ENCODE measurements at places on chromosomes 12 and 14. TPM values are rescaled to one million over a fixed set of nuclear protein-coding genes. Genes with fewer than 3 reads are reported as not detected.

HOXC4 gene
- 3.3 TPM for total RNA-seq

TCL1B gene
- not detected for total RNA-seq

NANOG gene
- under 0.01 TPM for total RNA-seq

GALNT16 gene
- total RNA-seq, result 4.1 TPM

- no peak for DNase-seq
- H3K4me3 ChIP-seq, result no peak overlapping the region
- no peaks in the 10 kb centered on the region for H3K36me3 ChIP-seq
These were observed 21.7 kb upstream of the VRTN start for GRCh38 chr14:74326369-74327152.

DNA sequence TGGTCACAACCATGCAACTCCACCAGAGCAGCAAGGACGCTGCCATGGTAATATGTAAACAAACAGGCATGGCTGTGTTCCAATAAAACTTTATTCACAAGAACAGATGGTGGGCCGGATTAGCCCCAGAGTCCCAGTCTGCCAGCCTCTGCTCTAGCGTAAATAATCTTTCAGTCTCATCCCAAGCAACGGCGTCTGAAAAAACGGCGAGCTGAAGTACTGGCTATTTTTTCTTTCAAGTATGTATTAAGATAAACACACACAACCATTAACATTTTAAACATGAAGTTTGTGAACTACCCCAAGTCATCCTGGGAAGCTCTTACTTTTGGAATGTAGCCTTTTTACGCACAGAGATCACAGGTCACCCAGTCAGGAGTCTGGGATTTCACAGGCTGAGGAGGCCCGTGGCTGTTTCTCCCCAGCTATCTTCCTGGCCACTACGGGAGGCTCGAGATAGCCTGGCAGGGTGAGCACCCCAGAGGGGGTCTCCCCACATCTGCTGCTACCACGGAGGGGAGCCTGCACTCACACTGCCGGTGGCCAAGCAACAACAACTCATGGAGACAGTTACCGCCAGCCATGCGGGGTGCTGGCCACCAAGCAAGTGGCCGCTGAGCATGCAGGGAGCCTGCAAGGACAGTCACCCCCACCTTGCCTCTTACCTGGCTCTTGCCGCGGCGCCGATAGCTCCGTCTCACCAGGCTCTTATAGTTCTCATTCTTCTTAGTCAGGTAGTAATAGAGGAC, 124.6 kb downstream of the RFLNA start:
- H3K4me3 ChIP-seq, result no peak overlapping the region
- H3K4me1 ChIP-seq, result peaks cover 16% of the 10 kb centered on the region
- peaks cover 25% of the 10 kb centered on the region for H3K36me3 ChIP-seq
- no peak overlapping the region for H3K27ac ChIP-seq
- DNase-seq, result no peak

- no peak for DNase-seq
- H3K4me1 ChIP-seq, result peaks cover 30% of the 10 kb centered on the region
- no peaks in the 10 kb centered on the region for H3K36me3 ChIP-seq
- H3K4me3 ChIP-seq, result no peak overlapping the region
- peak overlapping the region; percentile 63 for H3K27ac ChIP-seq
These were observed 143.0 kb downstream of the EMP1 start for GRCh38 chr12:13339538-13339937.

DNA sequence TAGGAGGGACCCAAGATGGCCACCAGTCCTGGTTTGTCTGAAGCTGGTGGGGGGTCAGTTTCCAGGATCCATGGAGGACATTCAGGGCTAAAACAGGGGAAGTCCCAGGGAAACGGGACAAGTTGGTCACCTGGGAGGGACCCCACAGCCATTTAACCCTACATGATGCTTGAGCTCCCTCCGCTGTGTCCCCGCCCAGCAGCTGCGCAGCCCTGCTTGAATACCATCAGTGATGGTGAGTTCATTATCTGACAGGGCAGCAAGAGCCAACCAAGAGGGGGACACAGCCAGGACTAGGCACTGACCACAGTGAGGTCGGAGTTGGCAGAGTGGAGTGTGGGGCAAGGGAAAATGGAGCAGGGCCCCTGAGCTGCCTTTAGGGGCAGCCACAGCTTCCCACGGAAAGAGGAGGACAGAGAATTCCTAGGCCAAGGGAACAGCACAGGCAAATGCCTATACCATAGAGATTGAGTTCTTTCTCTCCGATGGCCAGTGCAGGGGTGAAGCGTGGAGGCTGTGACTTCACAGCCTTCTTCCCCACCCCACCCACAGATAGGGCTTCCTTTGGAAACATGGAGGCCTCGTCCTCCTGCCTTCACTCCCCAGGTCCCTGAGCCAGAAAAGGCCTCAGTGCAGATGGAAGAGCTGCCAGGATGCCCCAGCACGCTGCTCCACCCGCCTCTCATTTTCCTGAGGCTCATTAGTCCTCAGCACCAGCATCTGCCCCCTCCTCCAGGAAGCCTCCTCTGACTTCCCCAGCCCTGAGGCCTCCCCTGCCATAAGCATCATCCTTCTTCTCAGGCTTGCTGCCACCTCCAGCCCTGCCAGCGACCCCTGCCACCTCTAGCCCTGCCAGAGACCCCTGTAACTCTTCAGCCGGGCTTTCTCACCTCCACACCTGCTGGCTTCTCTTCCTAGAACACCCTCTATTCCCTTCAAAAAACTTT, 51.4 kb downstream of the CYP46A1 start:
- peak; percentile 84 for DNase-seq
- H3K4me1 ChIP-seq, result peaks cover 11% of the 10 kb centered on the region
- H3K36me3 ChIP-seq, result no peaks in the 10 kb centered on the region

GRCh38 chr12:24020397-24021163, 71.1 kb upstream of the SOX5 start:
- H3K27ac ChIP-seq, result no peak overlapping the region
- H3K27me3 ChIP-seq, result no peaks in the 10 kb centered on the region
- H3K36me3 ChIP-seq, result no peaks in the 10 kb centered on the region
- H3K4me3 ChIP-seq, result no peak overlapping the region
- H3K4me1 ChIP-seq, result no peaks in the 10 kb centered on the region

DNA sequence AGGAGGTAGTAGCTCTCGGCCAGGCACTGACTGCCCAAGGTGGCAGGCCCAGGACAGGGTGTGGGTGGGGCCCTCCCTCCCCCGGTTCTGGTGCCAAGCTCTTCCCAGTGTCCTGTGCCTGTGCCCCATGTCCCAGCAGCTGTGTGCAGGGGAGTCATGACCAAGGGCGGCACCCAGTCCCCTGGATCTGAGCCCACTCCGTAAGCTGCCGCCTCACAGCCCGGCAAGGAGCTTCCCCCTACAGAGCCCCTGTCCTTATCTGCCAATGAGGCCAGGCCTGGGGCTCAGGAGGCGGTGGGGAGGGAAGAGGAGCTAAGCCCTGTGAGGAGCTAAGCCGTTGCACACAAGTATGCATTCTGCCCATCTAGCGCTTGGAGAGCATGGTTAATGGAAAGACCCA, 5.6 kb upstream of the C14orf180 start:
- DNase-seq, result no peak
- no peaks in the 10 kb centered on the region for H3K36me3 ChIP-seq
- no peak overlapping the region for H3K4me3 ChIP-seq
- H3K27ac ChIP-seq, result no peak overlapping the region
- peaks cover 3% of the 10 kb centered on the region for H3K27me3 ChIP-seq
- H3K4me1 ChIP-seq, result no peaks in the 10 kb centered on the region

- no peak for DNase-seq
- H3K36me3 ChIP-seq, result no peaks in the 10 kb centered on the region
- H3K27me3 ChIP-seq, result no peaks in the 10 kb centered on the region
- no peaks in the 10 kb centered on the region for H3K4me1 ChIP-seq
These were observed 552.7 kb downstream of the SNAPC1 start for GRCh38 chr14:62314871-62315270.

DNA sequence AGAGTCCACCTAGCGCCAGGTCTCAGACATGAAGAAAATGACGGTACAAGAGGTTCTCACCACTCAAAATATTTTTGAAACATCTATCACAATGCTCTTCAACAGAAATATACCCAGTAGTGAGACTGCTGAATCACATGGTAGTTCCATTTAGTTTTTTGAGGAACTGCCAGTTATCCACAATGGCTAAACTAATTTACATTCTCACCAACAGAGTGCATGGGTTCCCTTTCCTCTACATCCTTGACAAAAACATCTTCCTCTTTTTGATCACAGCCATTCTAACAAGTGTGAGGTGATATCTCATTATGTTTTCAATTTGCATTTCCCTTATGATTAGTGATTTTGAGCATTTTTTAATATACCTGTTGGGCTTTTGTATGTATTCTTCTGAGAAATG, 5.7 kb upstream of the GPR65 start:
- H3K27ac ChIP-seq, result no peak overlapping the region
- H3K27me3 ChIP-seq, result no peaks in the 10 kb centered on the region
- H3K4me3 ChIP-seq, result no peak overlapping the region
- H3K36me3 ChIP-seq, result no peaks in the 10 kb centered on the region
- peaks cover 5% of the 10 kb centered on the region for H3K4me1 ChIP-seq
- DNase-seq, result no peak

- no peaks in the 10 kb centered on the region for H3K27me3 ChIP-seq
- no peak overlapping the region for H3K27ac ChIP-seq
- no peaks in the 10 kb centered on the region for H3K4me1 ChIP-seq
These were observed 78.4 kb upstream of the TSPAN8 start for GRCh38 chr12:71236133-71236660.

DNA sequence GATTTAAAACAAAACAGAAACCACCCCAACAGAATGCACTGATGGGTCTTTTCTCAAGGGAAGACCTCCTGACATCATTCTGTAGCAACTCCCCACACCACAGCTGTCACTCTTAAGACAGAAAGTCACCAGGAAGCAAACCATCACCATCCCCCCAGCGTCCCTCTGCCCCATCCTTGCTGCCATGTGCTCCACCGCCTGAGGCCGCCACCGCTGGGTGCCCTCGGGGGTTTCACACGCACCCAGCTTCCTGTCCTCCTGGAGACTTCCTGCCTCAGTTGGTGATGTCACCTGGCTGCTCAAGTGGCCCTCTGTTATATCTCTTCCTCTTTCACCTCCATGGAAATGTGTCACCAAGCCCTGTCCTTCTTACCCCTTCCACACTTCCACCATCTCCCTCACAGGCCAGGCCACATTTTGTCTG, 71.4 kb upstream of the GPR68 start:
- H3K4me1 ChIP-seq, result no peaks in the 10 kb centered on the region
- no peaks in the 10 kb centered on the region for H3K27me3 ChIP-seq
- no peaks in the 10 kb centered on the region for H3K36me3 ChIP-seq
- H3K27ac ChIP-seq, result no peak overlapping the region
- no peak overlapping the region for H3K4me3 ChIP-seq
- no peak for DNase-seq

DNA sequence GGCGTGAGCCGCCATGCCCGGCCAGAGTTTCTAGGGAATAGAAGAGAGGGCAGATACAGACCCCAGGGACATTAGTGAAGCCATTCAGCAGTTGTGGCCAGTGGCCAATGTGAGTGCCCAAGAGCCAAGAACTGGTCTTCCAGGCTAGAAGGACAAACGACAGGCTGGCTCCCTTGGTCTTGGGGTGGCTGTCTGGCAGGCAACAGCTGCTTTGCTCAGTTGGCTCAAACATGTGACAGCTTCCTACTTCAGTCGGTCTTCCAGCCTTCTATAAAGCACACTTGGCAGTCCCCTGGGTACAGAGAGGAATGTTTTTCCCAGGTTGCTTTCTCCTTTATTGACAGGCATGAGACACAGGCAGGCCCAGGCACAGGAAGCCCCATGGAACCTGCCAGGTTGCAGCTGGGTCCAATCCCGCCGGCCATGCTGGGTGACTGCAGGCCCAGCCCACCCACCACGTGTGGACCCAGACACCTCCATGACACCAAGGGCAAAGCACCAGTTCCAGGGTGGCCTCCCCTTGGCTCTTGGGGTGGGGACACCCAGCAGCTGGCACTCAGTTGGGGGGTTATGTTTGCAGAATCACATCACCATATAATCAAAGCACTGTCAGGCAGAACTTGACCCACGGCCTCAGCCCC, 15.4 kb downstream of the CHGA start:
- no peaks in the 10 kb centered on the region for H3K4me1 ChIP-seq
- no peaks in the 10 kb centered on the region for H3K36me3 ChIP-seq
- DNase-seq, result no peak
- H3K27me3 ChIP-seq, result no peaks in the 10 kb centered on the region
- no peak overlapping the region for H3K4me3 ChIP-seq

GRCh38 chr14:70597731-70598130, 2.7 kb downstream of the MED6 start:
- peaks cover 16% of the 10 kb centered on the region for H3K4me1 ChIP-seq
- no peak overlapping the region for H3K4me3 ChIP-seq
- H3K27me3 ChIP-seq, result no peaks in the 10 kb centered on the region
- H3K36me3 ChIP-seq, result peaks cover 28% of the 10 kb centered on the region

- peak overlapping the region; percentile 85 for H3K4me3 ChIP-seq
- DNase-seq, result no peak
- H3K36me3 ChIP-seq, result peaks cover 20% of the 10 kb centered on the region
- H3K27me3 ChIP-seq, result no peaks in the 10 kb centered on the region
- peaks cover 43% of the 10 kb centered on the region for H3K4me1 ChIP-seq
These were observed 2.6 kb upstream of the ATN1 start for GRCh38 chr12:6925239-6925539.

Data from osteoblast (primary cell).